Erythroblast (primary cell): ENCODE measurements at places on chromosomes 5 and 9.

GRCh38 chr5:125719681-125720347 is 703.4 kb upstream of the GRAMD2B start:
- DNase-seq: no peak

- no peak for DNase-seq
These were observed 79.4 kb downstream of the CAAP1 start for GRCh38 chr9:26813247-26813646.

DNA sequence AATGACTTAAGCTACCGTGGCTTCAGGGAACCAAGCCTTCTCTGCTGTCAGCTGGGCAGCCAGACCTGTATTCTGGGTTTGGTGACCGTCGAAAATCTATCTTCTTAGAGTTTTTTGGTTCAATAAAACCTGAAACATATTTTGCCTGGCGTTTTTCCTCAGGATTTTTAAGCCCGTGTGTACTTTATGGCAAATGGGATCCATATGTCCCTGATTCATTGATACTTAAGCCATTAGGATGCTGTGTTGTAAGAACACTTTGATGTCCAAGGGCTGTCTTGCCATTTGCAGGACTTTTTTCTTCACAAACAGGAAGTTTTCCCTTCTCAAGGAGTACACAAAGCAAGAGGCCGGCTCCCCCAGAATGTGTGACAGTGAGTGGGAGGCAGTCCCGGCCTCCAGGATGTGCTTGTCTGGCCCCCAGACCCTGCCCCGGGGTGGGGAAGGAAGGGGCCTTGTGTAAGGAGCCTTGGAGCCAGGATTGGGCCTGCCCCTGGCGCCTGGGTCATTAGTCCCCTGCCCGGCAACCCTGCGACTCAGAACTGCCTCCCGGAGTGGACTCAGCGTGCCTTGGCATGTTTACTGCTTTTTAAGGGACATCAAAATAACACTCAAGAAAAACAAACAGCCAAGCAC is 83.4 kb upstream of the SMIM23 start:
- no peak for DNase-seq

DNA sequence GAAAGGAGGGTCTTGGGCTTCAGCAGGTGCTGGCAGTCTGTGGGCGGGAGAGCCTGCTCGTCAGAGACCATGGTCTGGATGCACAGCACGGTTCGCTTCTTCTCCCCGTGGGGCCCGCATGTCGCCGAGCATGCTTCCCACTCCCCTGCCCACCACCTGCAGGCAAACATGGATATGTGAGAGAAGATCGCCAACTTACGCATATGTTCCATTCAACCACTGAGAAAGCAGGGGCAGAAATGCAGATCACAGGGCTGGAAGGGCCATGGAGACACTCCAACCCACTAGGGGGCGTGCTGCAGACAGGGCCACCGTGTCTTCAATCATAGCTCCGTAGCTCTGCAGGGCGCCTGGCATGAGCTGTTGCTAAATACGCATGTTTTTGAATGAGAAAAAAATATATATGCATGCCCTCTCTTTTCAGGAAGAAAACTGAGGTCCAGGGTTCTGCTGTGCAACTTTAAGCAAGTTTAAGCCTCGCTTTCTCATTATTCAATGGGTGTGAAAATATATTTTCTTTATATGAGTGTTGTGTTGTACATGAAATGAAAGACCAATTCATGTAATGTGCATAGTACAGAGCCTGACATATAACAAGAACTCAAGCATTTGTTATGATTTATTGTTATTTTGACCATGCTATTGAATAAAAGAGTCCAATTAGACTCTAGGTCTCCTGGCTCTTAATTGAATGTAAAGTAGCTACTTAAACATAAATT is 148.0 kb downstream of the TARS1 start:
- peak; percentile 52 for DNase-seq

DNA sequence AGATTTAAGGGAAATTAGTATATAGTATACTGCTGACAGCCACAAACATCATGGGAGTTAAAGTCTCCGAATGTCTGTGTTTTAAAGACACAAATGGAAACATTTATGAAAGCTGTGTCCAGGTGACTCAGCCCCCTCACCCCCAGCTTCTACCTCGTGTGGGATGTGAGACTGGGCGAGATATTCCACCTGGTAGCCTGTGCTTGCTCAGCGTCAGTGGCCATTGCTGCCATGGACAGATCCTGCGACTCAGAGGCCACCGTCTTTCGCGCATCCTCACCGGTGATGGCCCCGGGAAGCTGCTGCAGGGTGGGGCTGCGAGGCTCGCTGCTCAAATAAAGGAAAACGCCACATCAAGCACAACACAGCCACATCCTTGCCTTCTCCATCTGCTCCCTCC is 31.2 kb upstream of the EXOC3 start:
- DNase-seq: no peak

- no peak for DNase-seq
These were observed 20.3 kb downstream of the TMOD1 start for GRCh38 chr9:97521576-97522333.

DNA sequence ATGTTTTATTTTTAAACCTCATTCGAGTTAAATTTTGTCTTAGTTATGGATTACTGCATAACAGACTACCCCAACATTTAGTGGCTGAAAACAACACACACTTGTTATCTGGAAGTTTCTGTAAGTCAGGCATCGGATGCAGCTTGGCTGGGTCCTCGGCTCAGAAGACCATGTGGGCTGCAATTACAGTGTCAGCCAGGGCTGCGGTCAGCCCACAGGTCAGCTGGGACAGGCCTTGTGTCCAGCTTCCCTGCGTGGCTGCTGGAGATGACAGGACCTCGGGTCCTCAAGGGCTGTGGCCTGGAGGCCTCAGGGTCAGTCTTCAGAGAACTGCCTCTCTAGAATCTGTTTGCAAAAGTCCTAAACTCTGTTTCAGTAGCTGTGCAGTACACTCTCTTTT is 219.0 kb upstream of the IRX1 start:
- DNase-seq: no peak

GRCh38 chr9:33489066-33489465 is 15.3 kb upstream of the NOL6 start:
- no peak for DNase-seq

- DNase-seq: no peak
These were observed 973 bp downstream of the PLPPR1 start for GRCh38 chr9:101029315-101030085.

GRCh38 chr5:165720901-165721300 is 2215.5 kb downstream of the MAT2B start:
- DNase-seq: no peak

DNA sequence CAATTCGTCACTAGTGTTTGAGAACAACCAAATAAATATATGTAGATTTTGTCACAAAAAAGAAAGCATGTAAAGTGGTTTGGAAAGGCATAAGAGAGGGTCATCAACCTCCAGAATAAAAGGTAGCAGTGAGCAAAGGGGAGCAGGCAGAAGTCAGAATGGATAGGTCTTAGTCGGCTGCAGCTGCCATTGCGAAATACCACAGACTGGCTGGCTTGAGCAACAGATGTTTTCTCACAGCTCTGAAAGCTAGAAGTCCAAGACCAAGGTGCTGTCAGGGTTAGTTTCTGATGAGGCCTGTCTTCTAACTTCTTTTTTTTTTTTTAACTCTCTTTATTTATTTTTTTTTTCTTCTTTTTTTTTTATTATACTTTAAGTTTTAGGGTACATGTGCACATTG is 208.1 kb upstream of the PIK3R1 start:
- DNase-seq: no peak
